Esophagus muscularis mucosa (tissue), 4 donors: ENCODE measurements at places on chromosomes 11 and 22. TPM values are rescaled to one million over a fixed set of nuclear protein-coding genes. Genes with fewer than 3 reads are reported as not detected.

GRCh38 chr22:50528682-50529415 lies 963 bp downstream of the TYMP start:
- DNase-seq: no peak

CASP5 gene
- total RNA-seq: not detected

LRRC74B gene
- not detected for total RNA-seq

GRCh38 chr11:30304620-30305019 lies 18.3 kb upstream of the ARL14EP start:
- no peak for DNase-seq

DNA sequence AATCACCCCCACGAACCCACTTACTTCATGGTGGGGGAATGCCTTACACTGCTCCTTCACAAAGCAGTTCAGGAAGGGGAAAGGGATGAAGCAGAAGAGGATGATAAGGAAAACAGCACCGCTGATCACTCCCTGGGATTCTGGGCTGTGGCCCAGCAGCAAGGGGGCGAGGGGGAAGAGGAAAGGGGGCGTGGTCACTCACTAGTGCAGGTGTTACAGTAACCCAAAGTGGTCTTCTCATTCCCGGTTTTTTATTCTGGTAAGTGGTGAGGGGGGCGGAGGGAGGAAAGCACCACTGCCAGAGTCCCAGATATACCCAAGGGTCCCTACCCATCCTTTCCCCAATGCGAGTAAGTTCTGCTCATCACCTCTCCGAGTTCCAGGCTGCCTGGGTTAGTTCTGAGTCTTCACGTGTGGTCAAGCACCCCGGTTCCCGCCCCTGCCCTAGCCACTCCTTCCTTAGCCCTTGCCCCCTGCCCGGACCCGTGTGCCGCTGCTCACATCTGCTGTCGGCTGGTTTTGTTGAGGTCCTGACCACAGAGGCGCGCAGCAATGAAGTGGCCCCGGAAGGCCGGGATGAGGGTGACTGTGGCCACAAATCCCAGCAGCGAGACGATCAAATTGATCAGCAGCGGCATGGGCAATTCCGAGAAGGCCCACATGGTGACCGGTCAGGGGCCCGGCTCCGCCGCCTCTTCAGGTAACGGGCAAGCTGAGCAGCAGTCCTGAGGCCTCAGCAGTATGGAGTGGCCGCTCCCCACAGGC lies 477 bp downstream of the DPAGT1 start:
- DNase-seq: no peak

NAGA gene
- total RNA-seq: 40.9 TPM

- no peak for DNase-seq
These were observed 27.0 kb upstream of the SORL1-AS1 start for GRCh38 chr11:121479698-121480238.

- DNase-seq: no peak
These were observed 23.7 kb downstream of the NF2 start for GRCh38 chr22:29627196-29627535.

DNA sequence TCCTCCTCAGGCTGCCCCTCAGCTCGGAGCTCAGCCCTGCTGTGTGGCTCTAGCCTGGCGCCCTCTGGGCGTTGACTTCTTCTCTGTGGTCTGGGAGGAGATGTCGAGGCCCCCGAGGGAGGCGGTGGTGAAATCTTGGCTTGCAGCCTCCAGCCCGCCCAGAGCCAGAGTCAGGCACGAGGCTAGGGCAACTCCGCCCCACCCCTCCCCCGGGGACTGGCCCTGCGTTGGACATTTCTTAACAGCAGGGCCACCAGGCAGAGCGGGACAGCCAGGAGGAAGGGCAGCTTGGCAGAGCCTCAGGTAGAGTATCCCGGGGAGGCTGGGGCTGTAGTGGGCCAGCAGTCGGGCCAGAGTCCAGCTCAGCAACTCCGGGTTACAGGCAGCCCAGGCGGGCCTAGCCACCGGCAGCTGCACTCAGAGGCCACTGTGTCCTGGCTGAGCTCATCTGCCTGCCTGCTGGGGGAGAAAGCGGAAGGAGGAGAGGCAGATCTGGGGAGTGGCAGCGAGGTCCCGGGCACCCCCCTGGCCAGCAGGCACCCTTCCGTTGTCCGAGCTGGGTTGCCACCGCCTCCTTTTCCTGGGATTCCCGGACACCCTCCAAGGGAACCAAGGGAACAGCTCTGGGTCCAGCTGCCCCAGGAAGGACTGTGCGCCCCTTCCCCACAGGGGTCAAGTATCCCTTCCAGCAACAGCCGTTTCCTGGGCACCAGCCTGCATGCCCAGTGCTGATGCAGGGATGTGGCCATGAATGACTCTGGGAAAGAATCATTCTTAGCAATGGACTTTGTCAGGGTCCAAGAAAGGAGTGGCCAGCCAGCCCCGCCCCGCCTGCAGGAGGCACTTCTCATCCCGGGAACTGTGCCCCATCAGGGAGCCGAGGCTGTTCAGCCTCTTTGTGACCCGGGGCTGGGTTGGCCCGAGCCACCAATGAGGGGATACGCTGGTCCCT lies at the start of gene ALDH3B1:
ALDH3B1 (plus strand) TSS at position 238 of the 952 bp plus-strand sequence. CDS start 4,971 bp downstream, outside the sequence.
- DNase-seq: peak; percentile 97

- DNase-seq: no peak
These were observed 383.2 kb downstream of the METTL15 start for GRCh38 chr11:28491431-28491830.

DNA sequence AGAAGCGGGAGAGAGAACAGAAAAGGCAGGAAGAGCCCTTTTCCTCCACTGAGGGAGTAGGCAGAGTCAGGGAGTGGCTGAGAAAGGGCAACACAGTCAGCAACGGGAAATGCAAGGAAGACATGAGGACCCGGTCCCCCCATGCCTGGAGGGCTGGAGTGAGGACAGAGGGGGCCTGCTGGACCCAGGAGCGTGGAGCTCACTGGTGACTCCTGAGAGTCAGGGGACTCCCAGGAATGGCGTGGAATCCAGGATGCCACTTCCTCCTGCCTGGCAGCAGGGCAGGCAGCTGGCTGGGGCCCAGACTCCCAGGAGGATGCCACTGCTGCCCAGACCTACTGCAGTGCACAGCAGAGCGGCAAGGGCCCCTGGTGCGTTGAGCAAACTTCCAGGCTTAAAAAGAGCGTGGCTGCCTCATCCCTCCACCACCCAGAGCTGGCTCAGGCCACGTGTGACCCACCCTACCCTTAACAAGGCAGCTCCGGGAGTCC lies 11.3 kb downstream of the C11orf21 start:
- no peak for DNase-seq

DNA sequence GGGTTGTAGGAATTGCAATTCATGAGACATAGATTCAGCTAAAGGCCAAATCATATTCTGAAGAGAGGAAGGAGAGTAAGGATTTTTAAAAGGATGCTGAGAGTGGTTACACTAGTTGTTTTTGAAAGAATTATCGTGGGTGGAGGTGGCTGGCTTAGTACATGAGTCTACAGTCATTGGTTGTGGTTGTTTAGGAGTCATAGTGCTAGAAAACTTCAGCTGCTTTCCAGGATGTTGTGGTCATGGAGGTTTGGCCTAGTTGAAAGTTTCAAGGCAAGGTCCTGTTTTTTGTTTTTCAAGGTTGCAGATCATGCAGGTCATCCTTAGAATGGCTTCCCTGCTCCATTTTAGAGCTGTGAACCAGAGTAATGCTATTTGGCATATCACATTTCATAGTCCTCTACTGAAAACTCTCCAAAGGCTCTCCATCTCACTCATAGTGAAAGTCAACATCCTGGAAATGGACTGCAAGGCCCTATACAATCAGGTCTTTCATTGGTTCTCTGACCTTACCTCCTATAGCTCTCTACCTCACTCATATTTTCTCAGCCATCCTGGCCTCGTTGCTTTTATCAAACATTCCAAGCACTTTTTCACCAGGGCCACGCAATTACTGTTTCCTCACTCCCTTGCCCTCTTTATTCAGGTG lies 26.1 kb upstream of the ZBTB44 start:
- no peak for DNase-seq

DNA sequence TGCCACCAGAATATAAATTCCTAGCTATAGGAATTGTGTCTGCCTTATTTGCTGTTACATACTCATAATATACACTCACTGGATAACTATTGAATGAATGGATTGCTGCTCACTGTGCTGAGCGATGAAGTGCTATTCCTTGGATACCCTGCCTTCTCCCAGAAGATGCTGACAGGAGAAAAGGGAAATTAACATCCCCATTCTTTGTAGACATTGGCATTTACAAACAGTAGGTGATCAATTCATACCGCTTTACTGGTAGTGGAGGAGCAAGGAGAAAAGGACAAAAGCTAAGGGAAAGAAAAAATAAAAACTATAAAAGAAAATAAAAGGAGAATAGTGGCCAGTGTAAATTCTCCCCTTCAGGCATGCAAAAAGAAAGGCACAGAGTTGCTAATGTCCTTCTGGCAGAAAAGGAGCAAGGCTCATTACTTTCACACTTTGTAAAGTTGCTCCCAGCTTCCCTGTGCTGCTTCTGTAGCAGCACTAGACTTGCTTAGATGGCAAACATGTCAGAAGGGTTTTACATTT lies 183.0 kb downstream of the LUZP2 start:
- no peak for DNase-seq

DNA sequence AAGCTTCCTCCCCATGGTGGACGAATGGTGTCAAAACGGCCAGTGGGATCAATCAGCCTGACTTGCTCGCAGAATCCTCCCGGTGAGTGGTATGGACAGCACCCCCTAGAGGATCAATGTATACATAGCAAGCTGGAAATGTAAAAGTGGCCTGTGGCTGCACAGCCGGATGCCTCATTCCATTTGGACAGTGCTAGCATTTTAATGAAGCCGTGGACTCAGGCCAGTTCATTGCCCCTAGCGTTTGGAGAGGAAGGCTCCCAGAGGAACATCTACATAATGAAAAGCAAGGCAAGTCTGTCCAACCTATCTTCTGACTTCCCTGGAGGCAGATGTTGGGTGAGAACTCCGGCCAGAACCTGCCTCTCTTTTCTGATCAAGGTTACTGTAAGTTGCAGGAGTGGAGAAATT lies 942.3 kb downstream of the NTM start:
- DNase-seq: no peak

DNA sequence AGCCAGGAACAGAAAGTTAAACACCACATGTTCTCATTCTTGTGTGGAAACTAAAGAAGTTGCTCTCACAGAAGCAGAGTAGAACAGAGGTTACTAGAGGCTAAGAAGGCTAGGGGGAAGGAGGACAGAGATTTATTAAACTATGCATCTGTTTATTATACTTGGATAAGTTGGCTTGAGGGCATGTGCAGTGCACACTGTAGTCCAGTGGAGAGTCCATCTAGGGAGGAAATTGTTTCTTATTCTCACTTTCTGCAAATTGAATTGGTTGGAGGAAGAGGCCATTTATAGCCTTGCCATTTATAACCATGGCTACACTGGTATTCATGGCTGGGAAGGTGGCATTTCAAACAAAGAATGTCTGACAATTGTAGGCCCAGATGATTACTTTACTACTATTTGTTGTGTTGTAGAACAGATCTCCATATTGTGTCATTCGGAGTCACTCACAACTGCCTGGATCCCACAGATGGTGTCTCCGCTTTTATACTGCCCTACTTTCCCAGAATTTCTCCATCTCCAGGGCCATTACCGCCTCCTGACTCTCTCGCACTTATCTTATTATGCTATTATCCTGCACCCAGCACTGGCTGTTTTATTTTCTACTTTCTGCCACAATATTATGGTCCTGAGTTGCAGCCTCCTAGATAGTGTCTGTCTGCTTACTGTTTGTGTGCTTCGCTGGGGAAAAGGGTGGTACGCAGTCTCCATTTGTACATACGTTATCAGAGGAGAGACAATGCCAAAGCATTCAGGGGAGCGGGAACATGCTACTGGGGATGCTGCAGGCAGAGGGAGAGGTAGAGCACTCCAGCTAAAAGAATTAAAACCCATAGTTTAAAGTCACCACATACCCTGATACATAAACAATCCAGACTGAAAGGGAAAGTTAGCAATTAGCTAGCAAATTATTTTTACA lies 169.3 kb upstream of the BLID start:
- DNase-seq: no peak

DNA sequence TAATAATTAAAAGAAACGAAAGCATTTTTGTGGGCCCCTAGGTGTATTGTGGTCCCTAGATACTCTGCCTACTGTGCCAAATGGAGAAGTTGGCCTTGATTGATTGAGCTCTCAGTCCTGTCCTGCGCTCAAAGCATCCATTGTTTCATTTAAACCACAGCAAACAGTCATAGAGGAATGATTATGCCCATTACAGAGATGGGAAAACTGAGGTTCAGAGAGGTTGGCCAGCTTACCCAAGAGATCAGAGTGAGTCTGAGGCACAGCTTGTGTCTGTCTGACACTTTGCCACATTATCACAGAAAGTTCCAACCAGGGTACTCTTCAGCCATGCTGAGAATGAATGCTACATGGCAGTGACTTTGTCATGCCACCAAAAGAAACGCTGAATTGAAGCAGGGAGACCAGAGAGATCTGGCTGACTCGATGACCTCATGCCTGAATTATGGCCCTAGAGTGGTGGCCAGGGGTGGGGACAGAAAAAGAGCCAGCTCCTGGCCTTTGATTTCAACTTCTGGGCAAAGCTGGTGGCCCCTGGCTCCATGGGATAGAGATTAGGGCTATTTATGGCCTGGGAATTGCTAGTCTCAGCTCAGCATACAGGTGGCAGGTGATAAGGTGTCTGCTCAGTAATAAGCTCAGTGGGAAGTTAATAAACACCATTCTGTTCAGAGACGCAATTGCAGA lies 180.5 kb downstream of the MIAT start:
- DNase-seq: no peak

GRCh38 chr22:50171319-50171964 lies 911 bp downstream of the PANX2 start:
- DNase-seq: no peak

ALKBH8 gene
- 5.3 TPM for total RNA-seq

DNA sequence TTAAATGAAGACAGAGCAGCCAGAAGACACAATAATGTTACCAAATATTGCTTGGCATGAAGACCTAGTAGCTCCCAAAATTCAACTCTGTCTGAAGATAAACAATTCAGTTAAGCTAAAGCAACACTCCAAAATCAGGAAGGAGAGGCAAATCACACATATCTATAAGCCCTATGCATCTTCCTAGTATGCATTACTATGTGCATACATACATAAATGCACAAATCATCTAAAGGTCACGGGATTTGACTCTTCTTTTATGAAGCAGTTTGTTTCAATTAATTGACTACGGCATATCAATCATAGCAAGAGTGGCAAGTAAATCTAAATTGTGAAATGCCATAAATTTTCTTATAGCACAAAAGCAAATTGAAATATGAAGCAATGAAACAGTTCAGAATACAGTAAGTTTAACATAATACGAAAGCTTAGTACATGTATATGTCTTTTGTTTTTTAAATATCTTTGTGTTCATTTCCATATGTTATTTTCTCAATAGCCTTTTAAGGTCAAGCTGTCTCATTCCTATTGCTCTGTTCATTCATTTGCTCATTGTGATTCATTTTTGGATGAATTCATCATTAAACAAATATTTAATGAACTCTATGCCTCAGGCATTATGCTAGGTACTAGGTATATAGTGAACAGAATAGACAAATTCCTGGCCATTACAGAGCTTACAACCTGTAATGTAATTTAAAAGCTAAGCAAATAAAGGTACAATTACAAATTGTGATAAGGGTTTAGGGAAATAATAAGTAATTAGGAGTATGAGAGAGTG lies 540.5 kb downstream of the DLG2 start:
- no peak for DNase-seq

GRCh38 chr11:24716403-24716802 lies 219.6 kb downstream of the LUZP2 start:
- no peak for DNase-seq

UQCR10 gene
- total RNA-seq: 59.9 TPM

- no peak for DNase-seq
These were observed 15.3 kb downstream of the RTCB start for GRCh38 chr22:32396746-32397145.
